ELF-1 (cell line): ENCODE measurements at places on chromosomes 11 and 22.

DNA sequence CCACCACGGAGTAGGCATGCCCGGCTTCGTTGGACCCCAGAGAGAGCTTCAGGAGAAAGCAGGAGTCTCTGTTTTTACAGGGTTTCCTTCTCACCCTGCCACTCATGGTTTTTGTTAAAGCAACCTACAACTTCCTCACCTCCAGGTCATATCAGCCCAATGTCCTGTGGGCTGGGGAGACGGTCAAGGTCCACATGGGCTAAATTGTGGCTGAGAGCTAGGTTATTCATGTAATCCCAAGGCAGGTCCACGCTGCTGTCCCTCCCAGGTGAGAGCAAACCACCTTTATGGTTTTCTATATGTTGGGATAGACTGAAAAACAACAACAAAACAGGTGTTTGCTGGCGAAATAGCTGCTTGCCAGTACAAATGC, 19.5 kb downstream of the TSPAN32 start:
- no peak for DNase-seq

GRCh38 chr22:39806109-39806508, 87.5 kb downstream of the ENTHD1 start:
- no peak for DNase-seq

DNA sequence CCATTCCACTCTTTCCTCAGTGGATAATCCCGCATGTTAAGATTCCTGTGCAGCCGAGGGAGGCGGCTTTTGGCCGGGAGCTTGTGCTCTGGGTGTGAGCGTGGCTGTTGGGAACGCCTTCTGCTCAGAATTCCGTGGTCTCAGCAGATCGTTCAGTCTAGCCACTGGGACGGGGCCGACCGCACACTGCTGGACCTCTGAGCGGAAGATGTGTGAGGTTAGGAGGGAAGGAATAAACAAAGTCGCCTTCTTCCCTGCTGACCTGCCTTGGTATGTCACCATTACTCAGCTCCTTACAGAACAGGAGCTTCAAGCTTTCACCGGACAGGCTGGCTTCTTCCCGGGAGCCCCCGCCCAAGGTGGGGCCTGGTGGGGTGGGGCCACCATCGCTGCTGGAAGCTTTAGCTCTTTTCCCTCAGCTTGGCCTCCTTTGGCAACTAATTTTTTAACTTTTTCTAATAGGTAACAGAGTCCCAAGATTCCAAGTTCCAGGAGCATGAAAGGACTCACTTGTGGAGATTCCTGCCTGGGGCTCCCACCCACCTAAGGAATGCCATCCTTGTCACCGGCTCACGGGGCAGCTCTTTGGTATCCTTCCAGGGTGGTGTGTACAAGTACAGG, 22.5 kb upstream of the SEPTIN5 start:
- peak; percentile 89 for DNase-seq

GRCh38 chr11:84022201-84022600, 736.0 kb upstream of the CCDC90B start:
- peak; percentile 15 for DNase-seq

DNA sequence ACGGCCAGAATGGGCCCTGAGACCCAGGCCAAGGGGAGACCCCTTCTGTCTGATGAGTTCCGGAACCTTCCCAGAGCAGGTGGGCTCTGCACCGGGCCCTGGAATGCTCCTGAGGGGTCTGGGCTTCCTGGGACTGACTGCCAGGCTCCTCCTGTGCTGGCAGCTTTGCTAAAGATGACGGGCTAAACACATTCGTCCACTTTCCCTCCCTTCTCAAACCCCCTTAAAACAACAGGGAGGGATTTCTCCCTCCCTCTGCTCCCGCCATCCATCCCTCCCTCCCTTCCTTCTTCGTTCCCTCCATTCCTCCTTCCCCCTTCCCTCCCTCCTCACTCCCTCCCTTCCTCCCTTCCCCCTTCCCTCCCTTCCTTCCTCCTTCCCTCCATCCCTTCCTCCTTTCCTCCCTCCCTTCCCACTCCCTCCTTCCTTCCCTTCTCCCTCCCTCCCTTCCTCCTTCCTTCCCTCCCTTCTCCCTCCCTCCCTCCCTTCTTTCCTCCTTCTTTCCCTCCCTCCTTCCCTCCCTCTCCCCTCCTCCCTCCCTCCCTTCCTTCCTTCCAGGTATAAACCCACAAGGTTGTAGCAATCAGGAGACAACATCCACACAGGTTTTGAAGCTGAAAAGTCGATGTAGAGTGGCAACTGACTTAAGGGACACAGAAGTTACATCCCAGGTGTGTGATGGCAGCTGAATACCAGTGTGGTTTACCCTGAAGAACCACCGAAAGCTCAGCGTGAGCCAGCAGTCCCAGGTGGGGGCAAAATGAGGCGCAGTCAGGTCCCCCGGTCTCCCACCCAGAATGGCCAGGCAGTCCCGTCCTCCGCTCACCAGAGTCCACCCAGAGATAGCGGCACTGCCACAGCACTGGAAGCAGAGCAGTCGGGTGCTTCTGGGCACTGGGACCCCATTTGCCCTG, 18.8 kb upstream of the MGAT3 start:
- no peak for DNase-seq

DNA sequence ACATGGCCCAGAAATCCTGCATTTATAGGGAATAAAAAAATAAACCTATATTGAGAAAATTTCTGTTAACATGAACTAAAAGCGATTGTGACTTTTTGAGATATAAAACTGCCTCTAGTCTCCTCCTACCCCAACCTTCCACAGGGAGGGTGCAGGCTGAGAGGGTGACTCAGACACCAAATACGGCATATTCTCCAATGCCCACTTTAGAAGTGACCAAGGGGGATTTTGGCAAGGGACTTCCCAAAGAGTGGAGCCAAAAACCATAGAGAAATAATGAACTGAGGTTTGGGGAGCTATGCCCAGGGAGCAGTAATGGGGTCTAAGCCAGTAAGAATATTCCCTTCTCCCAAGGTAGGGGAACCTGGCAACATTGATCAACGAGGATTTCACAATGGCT, 124.9 kb upstream of the ZC3H12C start:
- no peak for DNase-seq

DNA sequence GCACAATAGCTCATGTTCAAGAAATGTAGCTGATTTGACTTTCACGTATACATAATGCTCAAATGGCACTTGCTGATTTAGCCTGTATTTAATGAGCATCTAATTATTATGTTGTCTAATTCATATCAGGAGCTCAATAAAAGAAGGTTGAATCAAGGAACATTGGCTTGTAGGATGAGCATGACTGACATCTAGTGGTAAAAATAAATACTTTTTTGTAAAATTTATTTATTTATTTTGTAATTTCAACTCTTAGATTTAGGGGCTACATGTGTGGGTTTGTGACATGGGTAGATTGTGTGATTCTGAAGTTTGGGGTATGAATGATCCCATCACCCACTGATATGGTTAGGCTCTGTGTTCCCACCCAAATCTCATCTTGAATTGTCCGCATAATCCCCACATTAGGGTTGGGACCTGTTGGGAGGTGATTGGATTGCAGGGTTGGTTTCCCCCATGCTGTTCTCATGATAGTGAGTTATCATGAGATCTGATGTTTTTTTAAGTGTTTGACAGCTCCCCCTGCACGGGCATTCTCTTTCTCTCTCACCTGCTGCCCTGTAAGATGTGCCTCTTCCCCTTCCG, 1.7 kb upstream of the OR52E5 start:
- no peak for DNase-seq

DNA sequence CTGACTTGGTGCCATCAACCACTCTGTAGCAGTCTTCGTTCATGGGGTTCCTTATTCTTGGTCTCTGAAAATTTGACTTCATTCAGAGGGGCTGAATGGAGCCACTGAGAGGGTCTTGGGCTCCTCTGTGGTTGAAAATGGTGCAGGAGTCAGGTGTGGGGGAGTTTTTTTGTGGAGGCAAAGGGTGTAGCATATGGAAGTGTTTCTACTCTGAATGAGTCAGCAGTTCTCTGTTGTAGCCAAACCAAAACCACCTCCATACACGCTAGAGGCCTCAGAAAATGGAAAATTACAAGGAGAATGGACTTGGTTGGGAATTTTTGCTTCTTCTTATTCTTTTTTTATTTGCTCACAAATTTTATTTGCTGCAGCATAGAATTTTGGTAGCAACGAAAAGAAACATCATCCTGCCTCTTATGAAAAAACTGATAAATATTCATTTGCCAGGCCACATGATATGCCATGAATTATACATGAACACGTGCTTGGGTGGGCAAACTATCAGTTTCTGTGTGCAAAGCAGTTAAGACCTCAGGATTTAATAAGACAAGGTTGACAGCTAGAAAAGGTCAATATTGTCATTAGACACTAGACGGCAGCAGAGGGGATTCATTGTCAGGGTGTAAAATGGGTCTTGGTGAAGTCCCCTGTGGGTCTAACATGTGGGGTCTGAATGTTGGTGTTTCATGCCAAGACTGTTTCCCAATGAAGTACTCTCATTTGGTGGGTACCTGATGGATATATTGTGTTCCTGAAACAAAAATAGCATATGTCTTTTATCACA, 111.7 kb downstream of the MYO18B start:
- no peak for DNase-seq

DNA sequence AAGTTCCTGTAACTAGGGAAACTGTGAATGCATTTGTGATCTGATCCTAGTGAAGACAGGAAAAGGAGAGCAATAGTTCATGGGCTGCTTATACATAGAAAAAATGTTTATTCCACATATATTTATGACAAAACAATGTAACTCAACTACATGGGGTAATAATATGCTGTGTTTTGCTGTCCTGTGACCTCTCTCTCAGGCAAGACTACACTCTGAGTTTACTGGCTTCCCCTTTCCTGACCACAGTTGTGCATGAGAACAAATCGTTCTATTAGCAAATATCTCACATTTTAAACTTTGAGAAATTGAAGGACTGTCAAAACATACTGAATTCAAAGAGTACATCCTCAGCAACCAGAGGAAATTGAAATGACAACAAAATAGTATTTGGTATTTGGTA, 161.9 kb upstream of the TRPC6 start:
- DNase-seq: no peak

- DNase-seq: no peak
Measured at GRCh38 chr11:15742626-15743519, 613.5 kb downstream of the SOX6 start.

DNA sequence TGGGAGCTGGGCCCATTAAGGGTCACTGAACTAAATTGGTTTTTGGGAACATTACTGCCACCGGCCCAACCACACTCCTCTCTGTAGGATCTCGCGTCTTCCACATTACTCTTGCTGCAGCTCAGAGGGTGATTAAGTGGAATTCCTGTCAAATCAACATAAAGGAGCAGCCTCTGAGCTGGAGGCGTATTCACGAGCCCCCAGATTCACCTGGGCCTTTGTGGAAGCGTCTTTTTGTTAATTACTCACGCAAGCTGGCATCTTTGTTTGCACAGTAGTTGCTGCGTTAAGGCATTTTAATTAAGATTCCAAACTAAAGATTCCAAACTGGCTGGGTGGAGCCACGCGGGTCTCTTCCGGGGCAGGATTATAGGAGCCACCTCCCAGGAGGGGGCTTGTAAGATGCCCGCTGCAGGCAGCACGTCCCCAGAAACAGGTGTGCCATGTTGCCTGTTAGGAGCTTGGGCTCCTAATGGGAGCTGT, 21.5 kb upstream of the RFPL3 start:
- DNase-seq: peak; percentile 27
